Renal cortex interstitium (tissue), 15 donors: ENCODE measurements at places on chromosomes 12 and 14.

GRCh38 chr14:78982551-78982950, 812.4 kb downstream of the NRXN3 start:
- DNase-seq, result no peak

GRCh38 chr12:43325786-43326185, 226.2 kb downstream of the ADAMTS20 start:
- no peak for DNase-seq

DNA sequence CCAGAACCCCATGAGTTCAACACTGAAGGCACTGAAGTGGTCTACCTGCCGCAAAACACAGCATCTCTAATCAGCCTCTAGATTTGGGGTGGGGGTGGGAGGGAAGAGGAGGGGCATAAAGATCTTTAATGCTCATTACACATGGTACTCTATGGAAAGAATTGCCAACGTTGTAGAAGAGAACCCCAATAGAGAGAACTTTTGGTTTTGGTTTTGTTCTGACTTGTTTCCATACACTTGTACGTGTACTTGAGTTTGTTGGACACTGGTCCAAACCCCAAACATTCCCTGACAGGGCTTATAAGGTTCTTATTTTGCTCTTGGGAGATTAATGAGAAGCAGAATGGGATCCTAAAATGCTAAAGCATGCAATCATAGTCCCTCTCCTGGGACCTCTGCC, 31.0 kb downstream of the GNPTAB start:
- DNase-seq, result no peak

GRCh38 chr14:67748312-67748711, 46.6 kb downstream of the RDH12 start:
- no peak for DNase-seq

GRCh38 chr14:67908052-67908754, 88.6 kb downstream of the RAD51B start:
- DNase-seq, result no peak
